ENCODE measurements at places on chromosomes 13 and 19. TPM values are rescaled to one million over a fixed set of nuclear protein-coding genes. Genes with fewer than 3 reads are reported as not detected.

CEBPA gene
- 4.5 TPM for polyA plus RNA-seq

JSRP1 gene
- 0.68 TPM for polyA plus RNA-seq

CPB2 gene
- polyA plus RNA-seq, result 0.10 TPM

KLF1 gene
- 0.45 TPM for polyA plus RNA-seq

THSD8 gene
- polyA plus RNA-seq, result 5.8 TPM

CCDC9 gene
- polyA plus RNA-seq, result 30.2 TPM

TYROBP gene
- polyA plus RNA-seq, result 9.5 TPM

NLRP11 gene
- 0.06 TPM for polyA plus RNA-seq

NACC1 gene
- 29.1 TPM for polyA plus RNA-seq

DACT3 gene
- 23.0 TPM for polyA plus RNA-seq

SIRT2 gene
- 51.2 TPM for polyA plus RNA-seq

OLFM2 gene
- 28.2 TPM for polyA plus RNA-seq

ANKRD27 gene
- polyA plus RNA-seq, result 23.8 TPM

TPTE2 gene
- 0.34 TPM for polyA plus RNA-seq

LHB gene
- 0.71 TPM for polyA plus RNA-seq

SERTM1 gene
- polyA plus RNA-seq, result 0.58 TPM

RDH8 gene
- not detected for polyA plus RNA-seq

SLC17A7 gene
- polyA plus RNA-seq, result 0.28 TPM

TMEM238 gene
- 0.91 TPM for polyA plus RNA-seq

CLEC17A gene
- 0.10 TPM for polyA plus RNA-seq

CYP4F3 gene
- polyA plus RNA-seq, result 1.3 TPM

KL gene
- 40.9 TPM for polyA plus RNA-seq

KCNN4 gene
- 1.7 TPM for polyA plus RNA-seq

ZNF649 gene
- 30.1 TPM for polyA plus RNA-seq

NCR1 gene
- 0.26 TPM for polyA plus RNA-seq

CGB8 gene
- polyA plus RNA-seq, result not detected

SYNGR4 gene
- polyA plus RNA-seq, result 0.88 TPM

LILRB3 gene
- polyA plus RNA-seq, result 1.6 TPM

SIGLEC8 gene
- not detected for polyA plus RNA-seq

C19orf67 gene
- 0.10 TPM for polyA plus RNA-seq

NAPA gene
- polyA plus RNA-seq, result 169 TPM

FAM83E gene
- polyA plus RNA-seq, result 2.0 TPM

F10 gene
- 23.6 TPM for polyA plus RNA-seq

SRRM5 gene
- polyA plus RNA-seq, result 1.8 TPM

DIAPH3 gene
- polyA plus RNA-seq, result 11.6 TPM

TMC4 gene
- polyA plus RNA-seq, result 35.7 TPM

FFAR2 gene
- 0.28 TPM for polyA plus RNA-seq
